ENCODE measurements at places on chromosomes 13 and 19. TPM values are rescaled to one million over a fixed set of nuclear protein-coding genes. Genes with fewer than 3 reads are reported as not detected.

ARID3A gene
- 1.5 TPM for total RNA-seq

PSG6 gene
- not detected for total RNA-seq

EBI3 gene
- total RNA-seq: 0.25 TPM

HCST gene
- not detected for total RNA-seq

NCCRP1 gene
- total RNA-seq: not detected

KLK6 gene
- 0.25 TPM for total RNA-seq

RASL11A gene
- 1.5 TPM for total RNA-seq

KCNN1 gene
- 15.0 TPM for total RNA-seq

ZNF575 gene
- 0.49 TPM for total RNA-seq

FUT6 gene
- not detected for total RNA-seq

KLK2 gene
- total RNA-seq: not detected

EXOC3L2 gene
- under 0.01 TPM for total RNA-seq

FFAR1 gene
- total RNA-seq: not detected

NXNL1 gene
- not detected for total RNA-seq

Data from temporal lobe (tissue), 4 donors.